ENCODE measurements at places on chromosomes 3 and 15. TPM values are rescaled to one million over a fixed set of nuclear protein-coding genes. Genes with fewer than 3 reads are reported as not detected.

GRCh38 chr3:52036829-52037228, 19.5 kb downstream of the DUSP7 start:
- no peak for DNase-seq
- H3K4me1 ChIP-seq, result no peaks in the 10 kb centered on the region
- H3K27me3 ChIP-seq, result no peaks in the 10 kb centered on the region
- H3K36me3 ChIP-seq, result no peaks in the 10 kb centered on the region
- H3K27ac ChIP-seq, result no peak overlapping the region

DNA sequence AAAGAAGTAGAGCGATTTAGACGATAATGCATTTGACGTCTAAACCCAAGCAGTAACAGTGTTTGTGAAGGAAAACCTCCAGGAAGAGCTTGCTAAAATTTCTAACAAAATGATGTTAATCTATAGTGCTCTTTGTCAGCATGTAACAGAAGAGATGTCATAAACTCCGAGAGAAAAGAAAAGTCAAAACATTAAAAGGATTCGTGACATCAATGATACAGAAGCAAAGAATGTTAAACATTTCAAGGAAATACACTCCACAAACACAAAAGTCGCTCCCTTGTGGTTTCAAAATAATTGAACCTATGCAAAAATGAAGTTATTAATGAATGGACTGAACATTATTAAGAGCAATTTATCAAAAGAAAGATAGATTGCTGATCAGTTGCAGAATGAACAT, 27.9 kb downstream of the AADAC start:
- no peaks in the 10 kb centered on the region for H3K27me3 ChIP-seq
- H3K4me3 ChIP-seq, result no peak overlapping the region
- H3K4me1 ChIP-seq, result peaks cover 7% of the 10 kb centered on the region
- H3K27ac ChIP-seq, result no peak overlapping the region
- no peaks in the 10 kb centered on the region for H3K36me3 ChIP-seq

GRCh38 chr3:36455406-36455805, 75.1 kb downstream of the STAC start:
- H3K36me3 ChIP-seq, result no peaks in the 10 kb centered on the region
- no peak overlapping the region for H3K4me3 ChIP-seq
- H3K27ac ChIP-seq, result no peak overlapping the region
- H3K27me3 ChIP-seq, result no peaks in the 10 kb centered on the region
- no peak for DNase-seq

DNA sequence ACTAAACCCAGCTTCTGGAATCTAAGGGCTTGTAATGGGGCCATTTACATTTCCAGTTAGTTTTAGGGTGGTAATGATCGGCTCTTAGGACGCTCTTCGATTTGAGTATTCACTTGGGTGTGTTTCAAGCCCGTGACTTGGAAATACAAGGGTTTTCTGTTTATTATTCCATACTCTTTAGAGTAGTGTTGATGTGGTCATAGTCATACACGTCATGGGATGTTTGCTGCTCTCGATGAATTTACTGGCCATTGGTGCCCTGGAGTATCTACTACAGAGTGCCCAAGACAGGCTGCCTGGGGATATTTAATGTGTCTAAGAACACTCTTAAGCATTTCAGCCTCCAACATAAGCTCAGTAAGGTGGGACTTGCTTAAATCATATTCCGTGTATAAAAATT, 64.1 kb downstream of the PTPRG start:
- no peak overlapping the region for H3K27ac ChIP-seq
- H3K4me1 ChIP-seq, result no peaks in the 10 kb centered on the region
- no peak for DNase-seq
- H3K27me3 ChIP-seq, result no peaks in the 10 kb centered on the region

GRCh38 chr15:55700876-55701275, 42.1 kb downstream of the PRTG start:
- H3K4me3 ChIP-seq, result no peak overlapping the region
- no peaks in the 10 kb centered on the region for H3K27me3 ChIP-seq
- no peak overlapping the region for H3K27ac ChIP-seq
- H3K4me1 ChIP-seq, result peaks cover 6% of the 10 kb centered on the region
- DNase-seq, result no peak
- no peaks in the 10 kb centered on the region for H3K36me3 ChIP-seq

DNA sequence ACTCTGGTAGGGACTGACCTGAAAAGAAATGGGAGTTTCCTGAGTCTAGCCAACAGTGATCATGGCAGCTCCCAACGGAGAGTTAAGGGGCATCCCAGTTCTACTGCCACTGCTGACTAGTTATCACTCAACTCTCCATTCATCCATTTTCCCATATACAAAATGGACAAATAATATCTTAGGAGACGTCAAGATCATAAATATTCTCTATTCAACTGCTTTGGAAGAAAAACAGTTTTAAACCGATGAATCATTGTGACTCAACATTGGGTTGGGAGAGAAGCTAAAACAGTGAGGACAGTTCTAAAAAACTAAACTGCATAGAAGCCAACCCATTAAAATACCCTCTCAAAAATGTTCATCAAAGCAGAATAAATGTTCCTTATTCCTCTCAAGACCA, 57.6 kb upstream of the CHRM5 start:
- H3K36me3 ChIP-seq, result no peaks in the 10 kb centered on the region
- H3K27ac ChIP-seq, result no peak overlapping the region
- DNase-seq, result no peak
- H3K4me3 ChIP-seq, result no peak overlapping the region
- H3K27me3 ChIP-seq, result no peaks in the 10 kb centered on the region
- no peaks in the 10 kb centered on the region for H3K4me1 ChIP-seq

- H3K27ac ChIP-seq, result no peak overlapping the region
Observed at GRCh38 chr3:23302271-23302670, 99.1 kb downstream of the UBE2E2 start.

DNA sequence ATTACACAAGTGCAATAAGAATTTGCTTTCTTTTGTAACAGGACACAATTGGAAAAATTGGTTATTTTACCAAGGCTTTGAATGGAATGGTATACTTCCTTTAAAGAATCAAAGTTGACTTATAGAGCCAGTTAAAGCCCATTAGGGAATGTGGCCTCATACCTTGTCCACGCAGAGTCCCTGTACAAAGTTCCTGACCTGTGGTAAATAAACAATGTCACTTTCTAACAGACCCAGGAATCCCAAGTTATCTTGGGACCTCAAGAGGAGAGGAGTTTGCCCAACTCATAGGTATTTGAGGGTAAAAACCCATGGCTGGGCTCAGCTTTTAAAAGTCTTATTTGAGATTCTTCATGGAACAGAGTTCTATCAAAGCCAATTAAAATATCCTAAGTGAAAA, 12.0 kb upstream of the NUP210 start:
- H3K27ac ChIP-seq, result no peak overlapping the region
- H3K4me3 ChIP-seq, result no peak overlapping the region
- H3K27me3 ChIP-seq, result no peaks in the 10 kb centered on the region
- no peaks in the 10 kb centered on the region for H3K4me1 ChIP-seq

- no peak overlapping the region for H3K27ac ChIP-seq
- H3K27me3 ChIP-seq, result no peaks in the 10 kb centered on the region
- H3K36me3 ChIP-seq, result no peaks in the 10 kb centered on the region
- no peaks in the 10 kb centered on the region for H3K4me1 ChIP-seq
Observed at GRCh38 chr3:28606283-28606682, 257.7 kb upstream of the AZI2 start.

- no peak for DNase-seq
- no peak overlapping the region for H3K4me3 ChIP-seq
- H3K4me1 ChIP-seq, result no peaks in the 10 kb centered on the region
- no peaks in the 10 kb centered on the region for H3K27me3 ChIP-seq
- H3K36me3 ChIP-seq, result no peaks in the 10 kb centered on the region
Observed at GRCh38 chr3:143600756-143601718, 247.2 kb downstream of the SLC9A9 start.

- no peaks in the 10 kb centered on the region for H3K27me3 ChIP-seq
- no peaks in the 10 kb centered on the region for H3K4me1 ChIP-seq
- DNase-seq, result peak; percentile 0
- no peak overlapping the region for H3K4me3 ChIP-seq
Observed at GRCh38 chr3:24963762-24964625, 464.1 kb upstream of the RARB start.

GRCh38 chr15:62877276-62877857, 165.2 kb upstream of the TPM1 start:
- H3K27ac ChIP-seq, result no peak overlapping the region
- no peak for DNase-seq
- no peak overlapping the region for H3K4me3 ChIP-seq
- H3K4me1 ChIP-seq, result no peaks in the 10 kb centered on the region
- no peaks in the 10 kb centered on the region for H3K36me3 ChIP-seq

- no peaks in the 10 kb centered on the region for H3K36me3 ChIP-seq
- H3K27me3 ChIP-seq, result no peaks in the 10 kb centered on the region
- H3K4me1 ChIP-seq, result no peaks in the 10 kb centered on the region
- no peak overlapping the region for H3K27ac ChIP-seq
Observed at GRCh38 chr3:60294181-60294580, 957.1 kb downstream of the FHIT start.

- H3K36me3 ChIP-seq, result no peaks in the 10 kb centered on the region
- no peak overlapping the region for H3K4me3 ChIP-seq
- H3K27me3 ChIP-seq, result no peaks in the 10 kb centered on the region
Observed at GRCh38 chr3:15636028-15636709, 34.6 kb downstream of the BTD start.

GRCh38 chr3:183517607-183518006, 37.9 kb downstream of the KLHL6 start:
- H3K4me3 ChIP-seq, result no peak overlapping the region
- DNase-seq, result no peak
- H3K27ac ChIP-seq, result no peak overlapping the region
- H3K36me3 ChIP-seq, result no peaks in the 10 kb centered on the region

GRCh38 chr3:159229116-159229680, 427.3 kb downstream of the MFSD1 start:
- H3K27ac ChIP-seq, result no peak overlapping the region
- no peak for DNase-seq
- peaks cover 3% of the 10 kb centered on the region for H3K27me3 ChIP-seq
- H3K4me3 ChIP-seq, result no peak overlapping the region
- H3K4me1 ChIP-seq, result no peaks in the 10 kb centered on the region

GRCh38 chr3:171320750-171321558, 139.3 kb downstream of the TNIK start:
- H3K27me3 ChIP-seq, result peaks cover 7% of the 10 kb centered on the region
- no peaks in the 10 kb centered on the region for H3K4me1 ChIP-seq
- H3K4me3 ChIP-seq, result no peak overlapping the region

DNA sequence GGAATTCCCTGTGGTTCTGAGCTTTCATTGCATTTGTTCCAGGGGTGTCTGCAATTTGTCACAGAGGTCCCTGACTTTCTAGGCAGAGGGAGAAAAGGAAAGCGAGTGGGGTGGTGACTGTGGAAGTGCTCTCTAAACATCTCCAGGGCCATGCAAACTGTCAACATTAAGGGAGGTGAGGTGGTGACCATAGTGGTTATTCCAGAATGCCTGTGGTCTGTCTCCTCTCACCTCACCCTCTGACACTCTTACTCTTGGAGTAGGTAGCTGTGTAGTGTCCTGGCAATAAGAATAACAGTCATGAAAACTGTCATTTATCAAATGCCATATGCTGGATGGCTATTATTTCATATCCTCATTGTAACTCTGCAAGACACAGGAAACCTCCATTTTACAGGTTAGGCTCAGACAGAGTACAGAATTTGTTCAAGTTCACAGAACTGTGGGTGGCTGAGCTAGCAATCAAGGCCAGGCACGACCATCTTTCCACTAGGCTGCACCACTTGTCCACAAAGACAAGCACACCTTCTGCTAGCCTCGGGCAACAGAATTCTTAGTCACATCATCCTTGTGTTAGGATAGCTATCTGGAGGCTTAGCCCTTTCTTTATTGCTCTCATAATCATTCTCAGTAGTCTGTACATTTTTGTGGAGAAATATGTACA, 179.4 kb downstream of the CD47 start:
- no peaks in the 10 kb centered on the region for H3K4me1 ChIP-seq
- no peak overlapping the region for H3K4me3 ChIP-seq
- H3K36me3 ChIP-seq, result no peaks in the 10 kb centered on the region
- no peaks in the 10 kb centered on the region for H3K27me3 ChIP-seq

The AGTR1 gene
- total RNA-seq, result 0.28 TPM

The ZDHHC19 gene
- total RNA-seq, result 0.33 TPM

The FETUB gene
- not detected for total RNA-seq

The CHRM5 gene
- not detected for total RNA-seq

The RASGRF1 gene
- 0.59 TPM for total RNA-seq

The KCNAB1 gene
- total RNA-seq, result not detected

The GPR27 gene
- total RNA-seq, result 0.15 TPM

The ZBED2 gene
- total RNA-seq, result 0.10 TPM

The CEP70 gene
- total RNA-seq, result 64.5 TPM

The IQCF5 gene
- not detected for total RNA-seq

Data from Panc1 (cell line).